NCI-H748 treated with DMSO at 0.1 percent for 48 hours (cell line): ENCODE measurements at places on chromosomes 2 and 18.

DNA sequence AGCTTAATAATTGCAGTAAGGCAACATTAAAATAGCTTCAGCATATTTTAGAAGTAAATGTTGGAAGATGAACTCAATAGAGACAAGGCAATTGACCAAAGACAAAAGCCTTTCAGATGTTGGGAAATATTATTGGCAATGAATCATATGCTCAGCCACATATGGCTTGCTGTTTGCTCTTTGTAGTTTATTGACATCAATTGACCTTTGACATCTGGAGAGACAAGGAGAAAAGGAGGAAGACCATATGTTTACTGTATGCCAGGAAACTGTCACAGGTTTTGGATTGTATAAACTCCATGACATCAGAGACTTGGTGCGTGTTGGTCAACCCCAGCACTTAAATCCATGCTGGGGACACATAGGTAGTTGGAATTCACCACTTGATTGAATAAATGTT lies 60.6 kb upstream of the SLC16A14 start:
- DNase-seq, result no peak

DNA sequence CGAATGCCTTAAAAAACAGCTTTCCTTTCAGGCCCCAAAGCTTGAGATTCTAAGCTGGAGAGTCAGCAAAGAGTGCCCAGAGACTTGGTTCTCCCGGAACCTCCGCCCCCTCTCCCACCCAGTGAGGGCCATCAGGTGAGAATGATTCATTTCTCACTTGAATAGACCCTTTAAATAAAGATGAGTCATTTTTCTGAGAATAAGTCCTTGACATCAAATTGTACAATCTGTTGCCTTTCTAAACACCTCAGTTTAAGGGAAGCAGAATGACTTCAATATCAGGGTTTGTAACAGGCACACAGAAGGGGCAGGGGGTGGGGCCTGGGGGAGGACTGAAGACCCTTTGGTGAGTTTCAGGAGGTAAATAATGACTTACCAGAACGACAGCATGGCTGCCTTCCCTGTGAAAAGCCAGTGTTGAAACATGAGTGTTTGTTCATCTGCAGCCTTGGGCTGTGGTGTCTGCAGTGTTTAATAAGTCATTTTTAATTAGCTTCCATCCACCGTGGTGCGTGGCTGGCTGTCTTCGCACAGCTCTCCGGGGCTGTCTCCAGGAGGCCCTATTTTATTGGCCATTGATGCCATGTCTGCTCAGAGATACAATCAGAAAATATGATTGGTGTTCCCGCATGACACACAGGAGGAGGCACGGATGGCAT lies 134.9 kb upstream of the ZNF236 start:
- DNase-seq, result no peak

DNA sequence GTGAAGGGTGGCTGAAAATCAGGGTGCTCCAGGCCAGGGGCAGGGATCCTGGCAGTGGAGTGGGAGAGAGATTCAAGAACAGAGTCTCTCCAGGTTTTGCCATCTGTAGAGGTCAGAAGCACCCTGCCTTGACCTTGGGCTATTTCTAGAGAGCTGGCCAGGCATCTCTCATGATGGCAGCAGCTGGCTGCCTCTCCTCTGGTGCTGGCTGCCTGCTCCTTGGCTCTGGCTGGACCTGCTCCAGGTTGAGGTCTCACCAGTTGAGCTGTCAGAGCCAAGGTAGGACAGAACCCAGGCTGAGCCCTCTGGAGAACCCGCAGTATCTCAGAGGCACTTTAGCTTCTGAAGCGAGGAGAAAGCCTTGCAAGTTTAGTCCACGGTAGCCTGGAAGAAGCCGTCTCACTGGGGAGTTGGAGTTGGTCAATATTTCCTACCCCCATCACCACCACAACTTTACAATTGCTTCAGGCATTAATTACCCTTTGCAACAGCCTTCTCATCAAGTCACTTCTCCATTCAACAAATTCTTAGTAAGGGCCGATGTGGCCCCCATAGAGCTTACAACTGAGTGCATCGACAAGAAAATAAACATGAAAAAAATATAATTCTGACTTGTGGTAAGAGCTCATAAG lies 25.6 kb downstream of the GNLY start:
- no peak for DNase-seq

- DNase-seq, result no peak
These were observed 680.6 kb upstream of the FANCL start for GRCh38 chr2:58921676-58922075.

DNA sequence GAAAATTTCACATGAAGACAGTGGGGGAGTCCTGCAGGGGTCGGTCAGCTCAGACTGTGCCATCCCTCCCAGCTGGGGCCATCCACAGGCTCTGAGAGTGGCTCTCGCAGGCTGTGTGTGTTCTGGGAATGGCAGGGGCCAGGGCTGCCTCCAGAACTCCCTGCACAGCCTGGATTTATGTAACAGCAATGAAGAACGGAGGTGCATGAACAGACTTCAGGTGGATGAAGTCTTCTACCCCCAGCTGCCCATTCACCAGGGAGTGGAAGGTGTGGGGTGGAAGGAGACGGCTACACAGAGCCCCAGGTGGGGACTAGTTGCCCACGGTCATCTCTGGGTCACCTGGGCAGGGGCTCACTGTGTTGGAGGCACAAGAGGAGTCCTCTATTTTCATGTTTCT lies 56.1 kb upstream of the HDAC4 start:
- DNase-seq, result no peak

DNA sequence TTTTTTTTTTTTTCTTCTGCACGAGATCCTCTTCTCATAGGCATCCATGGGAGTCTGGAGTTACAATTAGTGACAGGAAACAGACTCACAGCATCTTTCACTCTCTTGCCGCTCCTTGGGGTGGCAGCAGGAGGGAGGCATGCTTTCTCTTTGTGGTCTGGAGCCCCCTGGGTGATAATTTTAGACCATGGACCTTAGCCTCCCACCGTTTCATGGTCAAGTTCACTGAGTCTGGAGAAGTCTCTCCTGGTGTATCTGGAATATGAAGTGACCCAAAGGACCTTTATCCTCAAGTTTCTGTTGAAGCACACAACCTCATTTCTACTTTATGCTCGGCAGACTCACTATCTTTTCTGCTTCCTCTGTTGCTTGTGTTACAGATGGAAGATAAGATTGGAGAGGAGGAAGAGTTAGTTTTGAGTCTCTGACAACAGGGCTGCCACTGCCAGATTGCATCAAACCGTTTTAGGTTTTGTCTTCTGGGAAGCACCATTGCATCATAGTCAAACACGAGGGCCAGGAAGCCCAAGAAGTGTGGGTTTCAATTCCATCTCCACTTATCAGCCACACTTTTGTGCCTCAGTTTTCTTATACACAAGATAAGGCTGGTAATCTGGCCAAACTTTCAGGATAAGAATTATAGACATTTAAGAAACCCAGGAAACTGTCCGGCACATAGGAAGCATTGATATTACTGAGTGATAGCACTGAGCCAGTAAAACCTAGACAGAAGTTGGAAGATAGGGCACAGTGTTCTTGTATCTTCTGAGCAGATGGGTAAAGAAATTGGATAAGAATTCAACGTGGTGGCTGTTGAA lies 62.3 kb downstream of the ADCYAP1 start:
- no peak for DNase-seq

DNA sequence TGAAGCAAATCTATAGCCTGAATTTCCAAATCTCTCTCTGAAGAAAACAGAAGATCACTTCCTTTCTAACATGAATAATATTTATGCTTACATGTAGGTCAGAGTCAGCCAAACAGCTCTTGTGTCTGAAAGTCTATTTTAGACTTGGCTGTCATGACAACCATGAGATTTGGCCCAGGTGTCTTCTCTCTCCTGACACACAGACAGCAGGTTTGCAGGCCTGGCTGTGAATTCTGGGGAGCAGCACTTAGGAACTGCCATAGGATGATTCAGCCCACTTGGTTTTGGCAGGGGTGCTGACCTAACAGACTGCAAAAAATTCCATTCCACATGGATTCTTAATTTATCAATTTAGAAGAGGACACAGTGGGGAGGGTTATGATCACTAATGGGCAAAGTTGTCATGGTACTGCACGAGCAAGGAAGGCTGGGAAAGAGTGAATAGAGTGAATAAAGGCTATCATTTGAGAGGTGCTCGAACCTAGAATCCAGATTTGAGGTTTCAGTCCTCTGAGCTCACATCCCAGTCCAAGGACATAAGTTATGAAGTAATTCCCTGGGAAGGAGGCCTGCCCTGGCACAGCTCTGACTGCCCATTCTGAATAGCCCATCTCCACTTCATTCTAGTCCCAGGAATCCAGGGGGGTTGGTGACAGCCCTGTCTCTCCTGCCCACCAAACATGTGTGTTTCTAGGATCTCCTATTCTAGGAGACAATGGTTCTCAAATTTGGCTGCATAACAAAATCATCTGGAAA lies 453.9 kb upstream of the TRIB2 start:
- no peak for DNase-seq

- DNase-seq, result no peak
These were observed 171.3 kb downstream of the THADA start for GRCh38 chr2:43424262-43425207.

DNA sequence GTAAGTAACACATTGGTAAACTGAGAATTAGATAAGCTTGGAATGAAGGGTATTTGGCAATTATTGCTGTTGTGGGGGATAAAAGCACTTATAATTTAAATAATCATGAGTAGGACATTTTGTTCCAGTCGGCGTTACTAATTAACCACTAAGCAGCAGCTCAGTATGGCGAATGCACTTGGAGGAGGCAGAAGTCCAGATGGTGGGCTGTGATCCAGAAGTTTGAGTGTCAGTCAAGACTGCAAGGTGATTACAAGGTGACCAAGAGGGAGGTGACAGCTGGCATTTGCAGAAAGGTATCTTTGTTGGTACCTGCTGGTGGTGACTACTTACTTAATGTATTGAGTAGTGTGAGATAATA lies 643.6 kb upstream of the FAM98A start:
- no peak for DNase-seq

GRCh38 chr2:105166688-105167087 lies 74.9 kb upstream of the GPR45 start:
- DNase-seq, result peak; percentile 66

- DNase-seq, result peak; percentile 62
These were observed 884 bp upstream of the RAPH1 start for GRCh38 chr2:203535784-203536585.

DNA sequence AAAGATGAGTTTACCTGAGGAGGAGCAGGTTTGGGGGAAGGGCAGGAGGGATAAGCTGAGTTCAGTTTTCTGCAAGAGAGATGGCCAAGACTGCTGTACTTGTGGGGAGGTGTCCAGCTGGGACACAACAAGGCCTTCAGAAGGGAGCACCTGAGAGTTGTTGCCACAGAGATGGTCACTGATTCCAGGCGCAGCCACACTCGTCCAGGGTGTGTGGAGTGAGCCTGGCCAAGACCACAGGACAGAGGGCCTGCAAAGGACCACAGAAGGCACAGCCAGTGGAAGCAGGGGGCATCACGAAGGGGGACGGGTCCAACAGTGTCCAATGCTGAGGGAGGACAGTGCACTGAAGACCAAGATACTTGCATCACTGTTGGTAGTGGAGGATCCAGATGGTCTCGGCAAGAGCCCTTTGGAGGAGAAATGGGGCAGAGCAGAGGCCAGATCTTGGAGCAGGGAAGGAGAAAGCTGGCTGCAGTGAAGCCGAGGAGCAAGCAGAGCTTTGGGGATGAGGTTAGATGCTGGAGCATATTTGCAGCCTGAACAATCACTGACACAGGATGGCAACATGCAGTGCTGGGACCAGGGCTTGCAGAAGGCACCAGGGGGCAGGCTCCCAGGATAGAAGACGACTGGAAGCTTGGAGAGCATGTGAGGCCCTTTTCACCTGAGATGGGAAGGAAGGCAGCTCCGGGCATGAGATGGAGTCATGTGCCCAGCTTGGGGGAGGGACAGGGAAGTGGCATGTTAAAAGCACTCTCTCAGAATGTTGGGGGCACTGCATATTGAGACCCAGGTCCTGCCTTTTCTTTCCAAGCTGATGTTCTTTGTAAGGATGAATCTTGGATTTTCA lies 214.0 kb downstream of the CYP26B1 start:
- no peak for DNase-seq
